ENCODE measurements at places on chromosomes 6 and 20.

- no peak for DNase-seq
Measured at GRCh38 chr6:8195714-8196102, 93.4 kb upstream of the EEF1E1 start.

- DNase-seq, result no peak
Measured at GRCh38 chr6:9388596-9388995, 953.3 kb upstream of the SLC35B3 start.

DNA sequence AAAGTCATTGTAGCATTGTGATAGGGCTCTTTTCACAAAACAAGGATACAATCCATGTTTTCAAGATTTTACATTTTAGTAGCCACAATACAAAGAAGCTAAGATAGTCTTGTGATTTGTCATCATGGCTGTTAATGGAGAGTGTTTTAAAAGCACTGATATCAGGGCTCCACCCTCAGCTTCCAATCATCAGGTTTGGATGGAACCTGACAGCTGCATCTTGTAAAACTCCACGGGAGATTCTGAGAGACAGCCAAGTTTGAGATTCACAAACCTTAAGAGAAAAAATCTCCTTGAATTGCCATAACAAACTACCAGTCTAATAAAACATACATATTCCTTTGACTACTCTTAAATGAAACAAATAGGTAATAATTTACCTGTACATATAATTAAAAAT, 280.2 kb downstream of the ESR1 start:
- no peak for DNase-seq

DNA sequence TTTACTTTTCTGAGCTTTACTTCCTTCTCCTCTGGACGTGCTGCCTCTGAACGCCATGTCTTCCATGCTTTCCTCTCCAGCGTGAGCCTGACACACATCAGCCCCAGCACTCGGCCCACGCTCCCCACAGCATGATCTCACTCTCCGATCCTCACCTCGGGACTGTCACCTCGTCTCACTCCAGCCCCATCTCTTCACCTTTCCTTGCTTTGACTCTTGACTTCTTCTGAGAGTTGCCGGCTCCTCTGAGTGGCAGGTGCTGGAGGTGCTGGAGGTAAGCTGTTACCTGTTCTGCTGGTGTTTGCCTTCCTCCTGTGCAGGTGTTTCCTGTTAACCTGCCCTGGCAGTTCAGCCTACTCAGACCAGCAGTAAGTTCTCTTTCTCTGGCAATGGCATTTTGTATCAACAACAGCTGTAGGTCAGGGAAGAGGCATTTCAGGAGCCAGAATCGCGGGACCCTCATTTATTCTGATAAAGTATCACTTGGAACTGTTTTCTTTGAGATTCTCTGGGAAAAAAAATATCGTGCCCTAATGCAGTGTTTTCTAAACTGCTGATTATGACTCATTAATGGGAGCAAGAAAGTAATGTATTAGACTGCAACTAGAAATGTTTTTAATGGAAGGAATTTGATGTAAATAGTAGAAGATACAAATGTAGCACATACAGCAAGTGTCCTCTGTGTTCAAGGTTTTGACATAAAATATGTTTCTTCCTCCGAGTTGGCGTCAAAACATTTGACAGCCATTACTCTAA, 106.5 kb downstream of the ARID1B start:
- DNase-seq, result no peak

DNA sequence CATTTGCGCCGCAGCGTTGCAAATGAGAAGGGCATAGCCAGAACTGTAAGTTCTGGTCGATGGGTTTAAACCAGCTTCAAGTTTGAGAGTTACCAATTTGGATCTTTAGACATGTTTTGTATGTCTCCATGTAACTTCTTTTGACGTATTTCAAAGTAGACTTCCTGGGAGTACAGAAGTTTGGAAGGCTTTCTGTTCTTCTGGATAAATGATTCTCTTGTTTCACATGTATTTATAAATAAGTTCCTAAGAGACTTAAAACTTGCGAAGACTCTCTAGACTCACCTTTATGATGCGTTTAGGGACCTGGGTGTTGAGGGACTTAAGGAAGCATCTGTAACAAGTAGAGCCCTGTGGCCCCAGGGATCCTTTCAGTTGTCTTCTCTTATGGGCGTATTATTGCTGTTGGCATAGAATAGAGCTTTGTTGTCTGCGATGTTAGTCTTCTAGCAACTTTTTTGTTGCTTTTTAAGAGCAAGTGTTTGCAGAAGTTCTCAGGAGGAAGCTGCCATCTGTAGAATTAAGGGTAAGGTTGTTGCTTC, 1.3 kb downstream of the CDYL start:
- no peak for DNase-seq

DNA sequence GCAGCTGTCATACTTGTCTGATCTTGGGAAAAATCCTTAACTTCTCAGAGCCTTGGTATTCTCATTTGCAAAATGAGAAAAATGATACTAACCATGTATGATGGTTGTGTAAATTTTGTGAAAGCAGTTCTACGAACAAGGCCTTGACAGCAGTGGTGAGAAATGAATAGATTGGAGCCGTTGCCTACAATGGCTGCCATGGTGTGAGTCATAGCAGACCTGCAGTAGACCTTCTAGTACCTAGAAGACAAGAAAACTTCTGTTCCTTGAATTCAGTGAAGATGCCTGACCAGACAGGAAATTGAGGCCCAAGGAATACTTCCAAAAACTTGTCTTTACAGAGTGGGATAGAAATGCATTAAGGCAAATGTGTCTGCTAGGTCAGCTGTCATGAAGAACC, 338.9 kb downstream of the QKI start:
- DNase-seq, result no peak

GRCh38 chr20:14716351-14716801, 379.0 kb upstream of the FLRT3 start:
- DNase-seq, result no peak

DNA sequence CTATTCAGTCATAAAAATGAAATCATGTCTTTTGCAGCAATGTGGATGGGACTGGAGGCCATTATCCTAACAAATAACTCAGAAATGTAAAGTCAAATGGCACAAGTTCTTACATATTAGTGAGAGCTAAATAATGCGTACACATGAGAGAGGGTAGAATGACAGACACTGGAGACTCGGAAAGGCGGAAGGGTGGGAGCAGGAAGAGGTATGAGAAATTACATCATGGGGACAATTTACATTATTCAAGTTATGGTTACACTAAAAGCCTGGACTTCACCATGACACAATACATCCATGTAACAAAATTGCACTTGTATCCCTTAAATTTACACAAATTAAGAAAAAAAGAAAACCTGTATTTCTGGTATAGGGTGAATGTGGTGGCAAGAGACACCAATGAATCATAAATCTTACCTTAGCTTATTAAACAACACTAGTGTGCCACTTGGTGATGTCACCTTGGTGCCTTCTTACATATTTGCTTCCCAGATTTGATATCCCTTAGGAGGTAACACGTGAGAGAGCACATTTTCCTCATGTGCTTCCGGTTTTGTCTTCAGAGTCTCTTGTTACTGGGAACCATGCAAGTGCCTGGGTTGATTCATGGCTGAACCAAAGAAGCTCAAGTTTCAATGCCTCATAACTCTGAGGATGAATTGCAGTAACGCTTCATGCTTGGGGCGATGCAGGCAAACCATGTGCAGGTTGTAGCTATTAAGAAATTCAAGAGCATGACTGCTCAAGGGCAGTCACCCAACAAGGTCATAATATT, 84.6 kb downstream of the DCDC2 start:
- DNase-seq, result no peak

GRCh38 chr20:47428164-47428563, 71.7 kb upstream of the ZMYND8 start:
- DNase-seq, result no peak

GRCh38 chr6:52533491-52533890, 43.4 kb downstream of the TRAM2 start:
- DNase-seq, result no peak

GRCh38 chr20:51135926-51136715, 113.2 kb upstream of the KCNG1 start:
- DNase-seq, result no peak

DNA sequence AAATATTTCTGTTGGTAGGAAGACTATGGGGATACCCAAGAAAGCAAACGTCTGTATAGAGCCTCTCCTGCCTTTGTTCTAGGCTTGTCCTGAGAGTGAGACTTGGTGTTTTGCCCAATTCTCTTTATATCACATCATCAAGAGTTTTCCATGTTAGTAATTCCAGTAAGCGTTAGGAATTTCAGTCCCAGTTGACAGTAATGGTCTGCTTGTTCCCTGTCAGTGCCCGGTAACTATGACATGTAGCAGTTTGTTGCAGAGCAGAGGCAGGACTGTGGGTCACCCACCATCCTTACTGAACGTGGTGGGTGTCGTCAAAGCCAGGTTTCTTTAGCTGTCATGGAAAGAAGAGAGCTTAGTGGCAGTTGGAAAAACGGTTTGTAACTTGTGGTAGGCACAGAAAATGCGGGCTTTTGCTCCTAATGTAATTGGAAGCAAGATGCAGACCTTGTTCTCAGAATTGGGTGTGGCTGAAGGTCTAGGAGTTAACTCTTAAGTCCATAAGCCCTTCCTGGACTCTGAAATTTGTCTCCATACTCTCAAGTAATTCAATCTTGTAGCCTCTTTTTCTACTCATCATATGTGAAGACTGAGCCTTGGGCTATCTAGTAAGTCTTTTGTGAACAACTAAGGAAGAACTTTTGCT, 188.8 kb downstream of the TMEM242 start:
- DNase-seq, result no peak

GRCh38 chr6:75115481-75115880, 90.4 kb downstream of the COL12A1 start:
- no peak for DNase-seq

GRCh38 chr20:4894409-4894808, 106.9 kb downstream of the SLC23A2 start:
- no peak for DNase-seq

- no peak for DNase-seq
Measured at GRCh38 chr6:3757241-3757641, 5.7 kb upstream of the PXDC1 start.

DNA sequence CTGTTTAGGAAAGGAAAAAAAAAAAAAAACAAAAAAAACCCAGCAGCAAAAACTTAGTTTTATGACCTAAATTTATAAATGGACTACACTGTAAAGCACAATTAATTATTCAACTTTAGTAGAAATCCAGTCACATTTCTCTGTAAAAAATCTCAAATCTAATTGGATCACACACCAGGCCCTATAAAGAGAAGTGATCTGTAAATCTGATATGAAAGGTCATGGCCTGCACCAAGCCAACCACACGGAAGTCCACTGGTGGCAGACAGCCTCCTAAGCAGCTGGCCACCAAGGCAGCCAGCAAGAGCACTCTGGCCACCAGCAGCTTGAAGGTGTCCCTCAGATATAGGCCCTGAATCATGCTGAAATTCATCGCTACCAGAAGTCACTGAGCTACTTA, 131.6 kb downstream of the HFE start:
- DNase-seq, result no peak

DNA sequence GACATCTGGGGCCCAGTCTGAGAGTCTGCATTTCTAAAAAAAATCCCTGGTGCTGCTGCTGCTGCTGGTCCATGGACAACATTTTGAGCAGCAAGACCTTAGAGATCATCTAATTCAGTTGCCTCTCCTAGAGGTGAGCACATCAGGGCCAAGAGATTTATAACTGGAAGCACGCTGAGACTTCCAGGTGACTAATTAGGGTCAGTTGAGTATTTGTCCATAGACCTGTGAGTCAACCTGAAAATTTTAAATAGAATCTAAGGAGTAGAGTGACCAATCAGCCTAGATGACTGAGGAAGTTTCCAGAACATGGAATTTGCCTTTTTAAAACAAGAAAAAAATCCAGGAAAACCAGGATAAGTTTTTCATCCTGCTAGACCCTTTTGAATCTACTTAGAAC, 221.4 kb downstream of the PKHD1 start:
- DNase-seq, result no peak

DNA sequence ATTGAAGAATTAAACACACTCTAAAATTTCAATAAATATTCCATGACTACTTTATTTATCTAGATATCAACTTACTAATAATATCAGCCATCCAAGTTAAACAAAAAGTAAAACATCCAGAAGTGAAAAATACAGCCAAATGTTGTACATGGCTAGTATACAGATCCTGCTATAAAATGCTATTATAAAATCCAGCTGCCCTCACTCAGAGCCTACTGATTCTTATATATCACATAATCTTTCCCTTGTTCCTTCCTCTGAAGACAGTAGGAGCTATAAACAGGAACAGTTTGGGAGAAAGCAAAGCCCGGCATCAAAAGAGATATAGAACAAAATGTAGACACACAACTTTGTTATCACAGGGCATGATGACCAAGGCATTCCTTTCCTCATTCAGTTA, 212.9 kb downstream of the PLCB4 start:
- no peak for DNase-seq

- DNase-seq, result no peak
Measured at GRCh38 chr6:122947355-122947754, 48.7 kb upstream of the CLVS2 start.

DNA sequence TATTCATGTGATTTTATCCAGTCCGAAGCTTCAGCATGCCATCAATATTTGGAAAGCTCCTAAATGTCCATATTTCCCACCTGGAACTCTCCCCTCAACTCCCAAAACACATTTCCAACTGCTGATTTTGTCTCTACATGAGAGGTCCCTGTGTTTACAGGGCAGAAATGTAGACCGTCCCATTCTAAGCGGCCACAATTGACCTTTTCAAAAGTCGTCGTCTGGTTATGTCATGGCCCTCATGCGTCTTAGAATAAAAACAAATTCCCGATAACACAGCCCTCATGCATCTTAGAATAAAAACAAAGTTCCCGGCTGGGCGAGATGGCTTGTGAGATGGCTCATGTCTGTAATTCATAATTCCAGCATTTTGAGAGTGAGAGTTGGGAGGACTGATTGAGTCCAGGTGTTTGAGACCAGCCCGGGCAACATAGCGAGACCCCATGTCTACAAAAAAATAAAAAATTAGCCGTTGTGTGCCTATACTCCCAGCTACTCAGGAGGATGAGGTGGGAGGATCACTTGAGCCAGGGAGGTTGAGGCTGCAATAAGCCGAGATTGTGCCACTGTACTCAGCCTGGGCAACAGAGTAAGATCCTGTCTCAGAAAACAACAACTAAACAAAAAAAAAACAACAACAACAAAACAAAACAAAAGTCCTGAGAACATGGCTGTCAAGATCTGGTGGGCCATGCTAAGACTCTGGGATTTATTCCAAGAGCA, 6.4 kb upstream of the ZNF217 start:
- no peak for DNase-seq

- no peak for DNase-seq
Measured at GRCh38 chr20:33908868-33909267, 84.8 kb upstream of the RALY start.

- no peak for DNase-seq
Measured at GRCh38 chr6:78861509-78861908, 5.8 kb upstream of the IRAK1BP1 start.

DNA sequence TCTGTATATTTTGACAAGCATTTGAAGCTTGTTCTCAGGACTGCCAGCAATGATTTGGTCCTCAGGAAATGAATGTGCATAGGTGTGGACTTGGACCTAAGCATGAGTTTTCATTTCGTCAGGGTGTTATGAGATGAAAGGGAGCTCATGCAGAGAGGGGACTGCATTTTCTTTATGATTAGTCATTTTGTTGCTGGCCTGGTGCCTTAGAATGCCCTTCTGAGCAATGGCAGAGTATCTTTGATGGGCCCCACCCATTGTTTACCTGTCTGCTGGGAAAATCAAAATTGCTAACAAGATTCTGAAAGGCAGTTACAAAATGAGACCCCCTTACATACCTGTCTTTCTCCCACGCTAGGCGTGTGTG, 51.5 kb upstream of the MTHFD1L start:
- DNase-seq, result no peak
